GDM1 (cell line): ENCODE measurements at places on chromosomes 7 and 10.

GRCh38 chr7:121456785-121457359 lies 60.8 kb upstream of the FAM3C start:
- DNase-seq = no peak

DNA sequence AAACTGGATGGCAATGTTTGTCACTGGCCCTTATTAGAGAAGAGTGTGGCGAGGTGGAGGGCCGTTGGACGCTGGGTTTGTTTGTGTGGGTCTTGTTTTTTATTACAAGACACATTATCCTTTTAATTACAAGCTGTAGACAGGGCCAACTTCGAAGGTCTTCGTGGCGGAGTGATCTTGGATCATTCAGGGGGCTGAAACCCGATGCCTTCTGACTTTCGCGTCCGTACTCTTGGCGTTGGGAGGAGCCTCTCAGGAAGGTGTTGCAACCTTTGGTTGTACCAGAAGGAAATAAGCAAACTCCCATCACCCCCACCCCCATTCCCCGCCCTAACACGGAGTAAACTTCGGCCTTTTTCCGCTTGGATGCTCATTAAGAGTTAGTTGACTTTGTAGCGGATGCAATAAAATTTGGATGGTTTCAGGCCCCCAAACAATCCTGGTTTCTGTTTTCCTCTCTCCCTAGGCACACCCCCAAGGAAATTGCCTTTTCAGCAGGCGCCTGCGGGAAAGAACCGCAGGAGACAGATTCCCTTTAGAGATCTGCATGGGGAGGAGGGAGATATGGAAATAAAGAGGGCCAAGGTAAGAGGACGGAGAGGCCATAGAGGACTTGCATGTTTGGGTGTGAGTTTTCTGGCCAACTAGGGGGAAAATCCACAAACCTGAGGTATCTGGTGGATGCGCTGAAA lies 294.5 kb upstream of the NFE2L3 start:
- no peak for DNase-seq

- DNase-seq = no peak
Measured at GRCh38 chr10:93300288-93300917, 181.7 kb downstream of the MYOF start.

GRCh38 chr7:135169141-135169963 lies 1.2 kb downstream of the CYREN start:
- DNase-seq = peak; percentile 34

DNA sequence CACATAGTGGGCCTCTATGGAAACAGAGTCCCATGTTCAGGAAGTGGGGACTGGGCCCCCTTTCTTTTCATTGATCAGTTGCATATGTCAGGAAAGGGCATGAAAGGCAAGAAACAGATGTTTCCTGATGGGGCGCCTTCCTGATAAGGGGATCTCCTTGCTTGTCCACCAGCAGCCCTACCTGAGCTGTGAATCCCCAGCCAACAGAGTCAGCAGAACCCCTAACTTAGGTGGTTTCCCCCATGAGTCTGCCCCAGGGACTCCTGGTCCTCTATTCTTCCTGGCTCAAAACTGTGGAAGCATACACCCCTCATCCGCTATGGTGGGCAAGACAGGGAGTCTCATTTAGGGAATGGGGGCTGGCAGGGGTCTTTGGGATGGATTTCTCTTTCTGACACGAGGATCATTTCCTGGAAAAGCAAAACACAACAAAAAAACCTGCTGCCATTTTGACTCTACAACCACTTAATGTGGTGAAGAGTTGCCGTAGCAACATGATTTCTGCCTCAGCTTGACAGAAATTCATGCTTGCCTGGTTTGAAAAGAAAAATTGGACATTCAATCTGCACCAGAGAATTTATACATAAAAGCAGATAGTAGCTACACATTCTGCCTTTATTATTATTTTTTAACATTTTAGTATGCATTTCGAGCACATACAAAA lies 119.8 kb downstream of the SPAG6 start:
- no peak for DNase-seq

GRCh38 chr10:112497347-112497950 lies 50.4 kb downstream of the VTI1A start:
- DNase-seq = no peak

- no peak for DNase-seq
Measured at GRCh38 chr7:150983893-150984368, 5.8 kb upstream of the KCNH2 start.

DNA sequence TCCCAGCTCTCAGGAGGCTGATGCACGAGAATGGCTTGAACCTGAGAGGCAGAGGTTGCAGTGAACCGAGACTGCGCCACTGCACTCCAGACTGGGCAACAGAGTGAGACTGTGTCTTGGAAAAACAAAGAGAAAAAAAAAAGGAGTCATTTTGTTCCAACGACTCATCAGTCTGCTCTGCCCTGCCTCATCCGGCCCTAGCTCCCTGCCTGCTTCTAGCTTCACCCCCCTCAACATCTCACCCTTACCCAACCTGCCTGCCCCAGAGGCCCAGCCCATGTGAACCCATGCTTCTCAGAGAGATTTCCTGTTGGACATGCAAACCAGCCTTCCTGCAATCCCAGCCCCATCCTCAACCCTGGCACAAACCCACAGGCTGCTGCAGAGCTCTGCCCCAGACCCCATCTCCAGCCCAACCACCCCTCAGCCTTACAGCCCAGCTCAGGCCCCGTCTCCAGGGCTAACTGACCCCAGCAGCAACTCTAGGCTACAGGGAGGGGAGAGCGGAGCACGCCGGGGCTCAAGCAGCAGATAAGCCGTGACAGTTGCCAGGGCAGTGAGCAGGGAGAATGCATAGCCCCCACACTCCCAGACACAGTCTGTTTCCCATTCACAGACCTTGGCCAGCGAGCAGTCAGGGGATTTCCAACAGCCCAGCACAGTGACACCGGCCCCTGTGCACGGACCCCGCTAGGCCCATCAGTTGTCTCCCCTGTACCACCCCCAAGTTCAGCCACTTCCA lies 86.0 kb upstream of the KCTD7 start:
- DNase-seq = no peak

DNA sequence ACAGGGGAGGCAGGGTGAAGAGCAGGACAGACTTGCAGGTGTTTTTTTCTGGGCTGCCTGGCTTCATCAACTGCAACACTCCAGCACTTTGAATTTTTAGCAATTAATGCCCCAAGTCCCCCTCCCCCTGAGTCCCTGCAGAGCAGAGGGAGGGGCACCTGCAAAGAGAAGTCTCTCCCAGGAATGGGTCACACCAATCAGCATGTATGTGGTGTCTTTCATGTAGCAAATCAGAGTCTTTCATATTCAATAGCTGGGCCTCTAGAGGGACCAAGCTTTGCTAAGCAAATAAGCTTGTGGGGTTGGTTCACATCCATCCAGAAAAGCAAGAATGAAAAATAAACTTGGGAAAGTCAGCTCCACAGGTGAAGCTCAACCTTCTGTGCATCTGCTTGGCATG lies 90.7 kb downstream of the PARP12 start:
- no peak for DNase-seq

GRCh38 chr10:97525086-97525485 lies 26.4 kb downstream of the UBTD1 start:
- no peak for DNase-seq

DNA sequence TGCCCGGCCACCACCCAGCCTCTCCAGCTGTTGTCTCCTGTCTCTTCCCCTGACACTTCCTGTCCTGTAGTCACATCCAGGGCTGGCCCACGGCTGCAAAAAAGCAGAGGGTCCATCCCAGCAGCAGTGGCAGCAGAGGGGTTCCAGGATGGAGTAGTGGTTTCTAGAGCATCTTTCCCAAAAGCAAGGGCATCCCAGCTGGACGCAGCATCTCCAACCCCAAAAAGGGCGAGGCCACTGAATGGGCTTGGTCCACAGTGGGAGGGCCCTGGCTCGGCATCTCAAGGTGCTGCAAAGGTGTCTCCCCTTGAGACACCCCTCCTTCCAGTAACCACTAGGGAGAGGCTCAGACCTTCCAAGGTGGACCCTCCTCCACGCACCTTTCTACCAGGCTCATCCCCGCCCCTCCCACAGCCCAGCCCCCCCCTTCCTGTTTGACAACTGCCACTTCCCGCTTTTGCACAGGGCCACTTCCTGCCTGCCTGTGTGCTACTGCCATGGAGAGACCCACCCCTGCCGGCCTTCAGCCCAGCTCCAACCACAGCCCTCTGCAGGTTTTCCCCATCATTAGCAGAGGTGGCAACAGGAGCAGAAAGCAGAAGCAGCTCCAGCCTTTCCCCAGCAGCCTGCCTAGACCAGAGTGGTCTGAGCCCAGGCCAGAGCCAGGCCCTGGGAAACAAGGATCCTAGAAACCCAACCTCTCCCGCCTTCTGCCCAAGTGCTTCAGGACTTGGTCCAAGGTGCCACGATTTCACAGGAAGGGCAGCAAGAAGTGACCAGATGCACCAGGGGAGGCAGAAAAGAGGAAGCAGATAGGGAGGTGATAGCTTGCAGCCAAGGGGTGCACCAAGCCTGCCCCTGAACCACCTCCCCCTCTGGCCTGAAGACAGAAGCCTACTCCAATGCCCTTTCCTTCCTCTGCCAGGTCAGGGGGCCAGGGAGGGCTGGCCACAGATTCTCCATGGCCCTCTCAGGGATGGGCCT lies 8.6 kb downstream of the CAMK2G start:
- DNase-seq = peak; percentile 93

GRCh38 chr10:132595021-132595420 lies 57.4 kb downstream of the INPP5A start:
- no peak for DNase-seq

- DNase-seq = no peak
Measured at GRCh38 chr10:35424680-35425285, 88.5 kb downstream of the CCNY start.

DNA sequence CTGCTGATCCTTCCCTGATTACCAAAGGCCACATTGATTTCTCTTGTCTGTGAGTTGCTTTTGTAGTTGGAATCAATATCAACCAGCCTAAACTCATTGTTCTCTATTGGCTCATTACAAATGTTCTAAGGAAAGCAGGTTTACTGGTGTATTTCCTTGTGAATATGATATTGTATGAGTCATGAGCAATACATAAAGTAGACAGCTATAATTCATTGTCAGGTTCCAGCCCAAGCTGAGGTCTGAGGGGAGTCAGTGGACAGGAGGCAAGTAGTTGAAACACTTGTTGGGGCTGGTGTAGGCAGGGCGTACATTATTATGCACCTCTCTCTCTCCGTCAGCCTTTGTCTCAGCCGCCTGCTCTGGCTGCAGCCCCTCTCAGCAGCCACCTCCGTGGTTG lies 451.7 kb downstream of the IPMK start:
- DNase-seq = no peak

DNA sequence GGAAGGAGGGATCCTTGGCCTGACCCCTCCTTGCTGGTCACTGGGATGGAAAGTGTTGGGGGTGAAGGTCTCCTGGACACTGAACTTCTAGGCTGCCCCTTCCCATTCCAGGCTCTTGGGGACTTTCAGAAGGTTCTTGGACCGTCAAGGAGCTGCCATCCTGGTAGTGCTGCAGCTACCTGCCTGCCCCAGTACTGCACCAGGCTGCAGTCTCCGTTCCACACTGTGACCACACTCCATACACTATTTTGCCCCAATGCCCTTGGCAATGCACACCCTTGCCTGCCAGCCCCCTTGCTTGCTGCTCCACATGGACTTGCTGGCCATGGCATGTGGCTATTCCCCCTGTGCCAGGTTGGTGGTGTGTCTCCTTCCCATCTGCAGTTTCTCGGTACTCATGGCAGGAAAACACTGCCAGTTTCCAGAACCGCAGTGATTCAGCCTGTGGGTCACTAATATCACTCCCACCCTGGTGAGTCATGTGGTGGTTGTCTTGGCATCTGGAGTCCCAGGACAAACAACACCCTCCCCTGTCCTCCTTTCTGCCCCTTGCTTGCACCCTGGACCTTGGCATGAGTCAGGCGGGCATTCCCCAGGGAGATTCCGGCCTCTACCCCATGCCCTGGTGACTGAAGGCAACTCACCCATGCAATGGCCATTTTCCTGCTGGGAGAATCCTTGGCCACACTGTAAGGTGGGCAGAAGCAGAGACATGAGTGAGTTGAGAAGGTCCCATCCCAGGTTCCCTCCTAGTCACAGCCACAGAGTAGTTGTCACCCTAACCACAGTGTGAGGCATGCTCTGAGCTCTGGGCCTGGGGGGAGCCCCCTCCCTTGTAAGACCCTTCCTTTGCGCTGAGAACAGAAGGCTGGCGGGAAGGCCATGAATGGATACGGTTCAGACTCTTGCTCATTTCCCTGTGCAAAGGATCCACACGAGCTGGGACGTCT lies 32.8 kb downstream of the GOLGA7B start:
- no peak for DNase-seq

DNA sequence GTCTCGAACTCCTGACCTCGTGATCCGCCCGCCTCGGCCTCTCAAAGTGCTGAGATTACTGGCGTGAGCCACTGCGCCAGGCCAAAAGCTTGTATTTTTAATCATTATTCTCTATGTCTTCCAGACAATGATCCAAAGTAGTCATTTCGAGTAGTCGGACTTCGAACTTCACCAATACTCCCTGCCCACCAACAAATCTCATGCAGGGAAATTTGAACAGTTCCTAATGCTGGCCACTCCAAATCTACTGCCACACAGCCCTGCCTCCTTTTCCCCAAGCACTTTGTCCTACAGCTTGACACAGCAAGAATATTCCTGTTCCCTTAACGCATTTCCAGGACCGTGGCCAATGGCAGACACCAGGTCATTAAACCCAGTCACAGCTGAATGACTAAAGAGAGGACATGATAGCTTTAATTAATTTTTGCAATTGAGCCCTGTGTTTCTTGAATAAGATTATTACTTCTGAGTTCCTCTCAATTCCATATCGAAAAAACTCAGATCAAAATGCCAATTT lies 142.3 kb upstream of the NRP1 start:
- no peak for DNase-seq

DNA sequence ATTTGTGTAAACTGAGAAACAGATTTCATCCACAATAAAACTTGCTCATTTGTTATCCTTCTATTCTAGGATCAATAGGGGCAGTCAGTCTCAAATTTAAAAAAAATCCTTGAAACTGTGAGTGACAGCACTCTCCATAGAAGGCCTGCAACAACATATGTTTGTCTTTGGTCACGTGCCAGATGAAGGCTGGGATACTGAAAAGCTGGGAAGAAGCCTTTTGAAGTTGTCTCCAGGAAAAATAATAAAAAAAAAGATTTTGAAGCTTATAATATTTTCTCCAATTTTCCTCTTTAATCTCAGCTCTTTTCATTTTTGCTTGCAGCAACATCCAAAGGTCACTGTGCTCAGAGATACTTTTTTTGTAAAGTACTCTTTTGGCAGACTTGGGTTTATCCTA lies 128.6 kb upstream of the SLC26A5 start:
- no peak for DNase-seq

DNA sequence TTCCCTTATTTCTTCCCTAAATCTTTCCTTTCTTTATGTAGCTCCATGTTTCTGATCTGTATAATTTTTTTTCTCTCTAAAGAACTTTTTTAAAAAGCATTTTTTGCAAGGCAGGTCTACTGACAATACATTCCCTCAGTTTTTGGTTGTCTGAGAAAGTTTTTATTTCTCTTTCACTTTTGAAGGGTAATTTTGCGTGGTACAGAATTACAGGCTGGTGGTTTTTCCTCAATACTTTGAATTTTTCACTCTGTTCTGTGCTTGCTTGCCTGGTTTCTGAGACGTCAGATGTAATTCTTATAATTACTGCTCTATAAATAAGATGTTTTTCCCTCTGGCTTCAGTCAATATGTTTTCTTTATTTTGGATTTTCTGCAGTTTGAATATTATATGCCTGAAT lies 205.4 kb upstream of the VSTM2A start:
- DNase-seq = no peak

GRCh38 chr7:21884496-21884895 lies 61.2 kb downstream of the CDCA7L start:
- no peak for DNase-seq
